ENCODE measurements at places on chromosomes 11 and 22.

GRCh38 chr11:69212798-69213110 is 57.0 kb downstream of the SMIM38 start:
- DNase-seq, result peak; percentile 58

DNA sequence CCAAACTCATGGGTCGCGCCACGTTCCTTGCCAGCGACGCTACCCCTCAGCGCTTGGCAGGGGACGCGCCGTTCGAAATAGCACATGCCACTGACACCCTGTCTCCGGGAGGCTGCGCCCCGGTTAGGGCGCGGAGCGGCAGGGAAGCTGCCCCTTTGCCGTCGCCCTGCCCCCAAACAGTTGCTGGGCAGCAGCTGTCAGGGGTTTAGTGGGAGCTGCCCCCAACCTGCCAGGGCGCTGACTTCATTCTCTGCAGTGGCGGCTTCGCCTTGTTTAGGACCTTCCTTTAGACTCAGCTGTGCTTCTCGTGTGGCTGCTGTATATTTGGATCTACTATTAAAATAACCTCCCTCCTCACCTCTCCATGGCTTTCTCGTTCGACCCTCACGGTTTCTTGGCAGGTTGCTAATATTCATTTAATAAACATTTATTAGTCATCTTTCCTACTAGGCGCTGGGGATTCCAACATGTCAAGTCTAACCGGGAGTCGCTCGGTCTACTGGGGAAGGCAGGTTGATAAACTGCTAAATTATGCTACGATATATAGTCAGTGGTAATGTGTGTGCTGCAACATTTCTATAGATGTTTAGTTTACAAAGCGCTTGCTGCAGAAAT is 782 bp downstream of the TMEM109 start:
- peak; percentile 71 for DNase-seq

GRCh38 chr11:68373189-68373814 is 60.9 kb downstream of the LRP5 start:
- no peak for DNase-seq

DNA sequence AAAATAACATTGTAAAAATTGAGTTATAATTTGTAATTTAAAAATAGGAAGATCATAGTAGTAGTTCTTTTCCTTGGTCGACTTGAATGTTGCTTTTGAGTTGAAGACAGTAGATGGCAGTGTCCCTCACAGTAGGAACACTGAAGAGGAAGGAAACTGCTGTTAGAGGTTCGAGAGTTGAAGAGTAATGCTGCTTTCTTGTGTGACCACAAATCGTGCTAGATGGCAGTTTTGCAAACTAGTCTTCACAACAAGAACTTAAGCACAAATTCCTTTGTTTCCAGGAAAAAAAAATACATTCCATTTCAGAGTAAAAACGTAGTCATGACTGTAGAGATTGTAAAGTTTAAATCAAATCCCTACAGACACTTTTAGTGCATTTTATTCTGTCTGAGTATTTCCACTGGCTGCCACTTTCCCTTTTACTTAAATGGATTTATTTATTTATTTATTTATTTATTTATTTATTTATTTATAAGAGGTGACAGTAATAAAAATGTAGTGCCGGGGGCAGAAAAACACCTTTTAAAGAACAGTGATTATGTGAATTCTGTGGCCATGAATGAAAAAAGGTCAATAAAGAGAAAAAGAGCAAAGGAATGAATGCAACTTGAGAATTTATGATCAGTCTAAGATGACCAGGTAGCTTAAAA is 54.6 kb downstream of the SPECC1L start:
- DNase-seq, result no peak

DNA sequence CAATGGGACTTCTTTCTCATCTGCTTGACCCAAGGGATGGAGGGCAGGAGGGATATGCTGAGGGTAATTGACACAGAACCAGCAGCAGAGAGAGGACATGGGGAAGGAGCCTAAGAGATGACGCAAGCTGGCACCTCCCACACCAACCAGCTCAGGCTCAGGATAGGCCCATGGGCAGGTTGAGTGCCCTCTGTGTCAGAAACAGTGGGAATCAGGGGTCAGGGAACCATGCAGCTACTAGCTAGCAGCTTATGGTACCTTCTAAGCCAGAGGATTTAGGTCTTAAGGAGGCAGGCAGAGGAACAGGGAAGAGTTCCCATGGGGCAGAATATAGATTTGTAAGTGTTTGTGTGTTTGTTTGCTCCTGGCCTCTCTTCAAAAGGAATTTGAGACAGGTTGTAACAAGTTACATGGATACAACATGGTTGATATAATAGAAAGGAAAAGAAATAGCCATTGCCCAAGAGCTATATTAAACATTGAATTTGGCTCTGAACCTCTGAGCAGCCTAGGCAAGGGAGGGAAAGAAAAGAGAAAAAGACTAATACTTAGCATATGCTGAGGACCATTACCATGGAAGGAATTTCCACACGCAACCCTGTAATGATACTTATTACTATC is 39.9 kb upstream of the NAV2 start:
- DNase-seq, result no peak
